ENCODE measurements at places on chromosomes 11 and 22.

DNA sequence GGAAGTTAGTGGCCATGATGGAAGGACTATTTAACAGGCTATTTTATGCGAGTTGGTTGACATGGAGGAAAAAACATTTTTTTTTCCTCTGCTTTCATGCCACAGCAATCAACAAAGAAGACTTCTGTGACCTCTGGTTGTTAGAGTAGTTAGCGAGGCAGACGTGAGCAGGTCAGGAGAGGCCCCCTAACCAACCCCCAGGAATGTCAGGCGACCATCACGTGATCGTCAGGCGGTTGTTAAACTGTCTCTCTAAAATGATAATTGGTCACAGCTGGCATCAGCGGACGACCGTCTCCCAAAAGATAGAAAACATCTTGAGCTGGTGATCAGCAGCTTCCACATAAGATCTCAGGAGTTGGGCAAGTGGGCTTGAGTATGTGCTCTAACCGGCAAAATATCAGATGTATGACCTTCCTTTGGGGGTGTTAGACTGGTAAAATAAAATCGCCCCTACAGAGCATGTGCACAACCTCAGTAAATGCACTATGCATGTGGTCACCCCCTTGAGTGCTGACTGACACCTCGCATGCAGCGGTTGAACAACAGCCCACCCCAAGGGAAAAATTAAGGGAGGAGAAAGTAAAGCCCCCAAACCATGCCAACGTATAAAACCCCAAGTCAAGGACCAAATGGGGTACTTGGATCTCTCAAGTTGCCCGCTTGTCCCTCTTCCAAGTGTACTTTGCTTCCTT lies 20.9 kb upstream of the NARS2 start:
- DNase-seq: no peak

DNA sequence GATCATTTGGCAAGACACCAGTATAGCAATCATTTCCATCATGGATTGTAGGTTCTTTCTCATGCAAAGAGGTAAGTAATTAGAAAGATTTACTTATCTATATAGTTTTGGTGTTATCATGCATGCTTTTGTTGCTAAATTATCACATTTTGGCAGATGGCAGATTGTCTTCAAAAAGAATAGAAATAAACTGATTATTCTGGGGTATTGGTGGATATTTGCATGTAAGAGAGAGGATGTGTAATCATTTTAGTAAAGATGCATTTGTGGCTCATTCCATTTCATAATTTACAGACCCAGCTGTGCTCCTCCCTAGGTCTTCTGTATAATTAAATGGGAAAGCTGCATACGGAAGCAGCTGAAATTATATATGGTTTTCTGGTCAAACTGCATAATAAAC lies 875.7 kb upstream of the ANO3 start:
- DNase-seq: no peak

DNA sequence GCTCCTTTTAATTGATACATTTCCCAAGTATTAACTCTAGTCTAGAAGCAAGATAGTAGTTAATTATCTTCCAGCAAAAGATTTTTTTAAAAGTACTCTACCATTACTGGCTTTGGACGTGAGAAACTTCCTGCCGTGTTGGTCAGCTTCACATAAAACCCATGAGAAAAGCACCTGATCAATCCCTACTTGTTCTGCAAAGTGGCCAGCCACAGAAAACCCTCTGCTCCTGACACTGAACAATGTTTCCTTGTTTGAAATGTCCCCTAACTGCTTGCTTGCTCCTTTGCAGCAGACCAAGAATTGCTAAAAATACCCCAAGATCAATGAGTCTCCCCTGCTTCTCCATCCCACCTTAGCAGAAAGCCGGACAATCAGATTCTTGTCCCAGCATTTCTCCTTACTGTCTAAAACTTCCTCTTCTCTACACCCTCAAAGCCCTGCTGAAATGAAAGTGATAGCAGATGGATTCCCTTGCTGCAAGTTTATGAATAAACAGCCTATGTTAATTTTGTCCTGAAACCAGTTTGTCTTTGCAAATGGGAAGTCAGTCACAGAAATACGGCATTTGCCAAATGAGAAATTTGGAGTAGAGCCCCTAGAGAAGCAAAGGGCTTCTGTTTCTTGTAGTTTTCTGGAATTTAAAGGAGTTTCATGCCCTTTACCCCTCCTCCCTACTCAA lies 207.1 kb upstream of the ARHGAP20 start:
- no peak for DNase-seq

DNA sequence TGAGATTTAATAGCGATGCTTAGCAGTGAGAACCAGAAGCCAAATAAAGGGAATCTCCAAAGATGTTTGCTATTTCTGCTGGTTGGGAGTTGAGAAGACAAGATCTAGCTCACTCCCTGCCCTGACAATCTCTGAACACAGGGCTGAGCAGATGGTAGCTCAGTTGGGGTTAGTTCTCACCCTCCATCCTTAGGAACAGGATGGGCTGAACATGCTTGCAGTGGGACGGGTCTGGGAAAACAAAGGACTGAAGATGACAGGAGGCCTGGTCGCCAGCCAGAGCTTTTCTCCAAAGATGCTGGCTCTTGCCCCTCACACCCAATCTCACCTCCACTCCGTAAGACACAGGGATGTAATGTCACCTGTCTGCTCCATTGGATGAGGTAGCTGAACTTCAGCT lies 72.7 kb downstream of the SC5D start:
- DNase-seq: no peak

GRCh38 chr11:117818041-117818873 lies 6.3 kb downstream of the FXYD2 start:
- DNase-seq: peak; percentile 59

DNA sequence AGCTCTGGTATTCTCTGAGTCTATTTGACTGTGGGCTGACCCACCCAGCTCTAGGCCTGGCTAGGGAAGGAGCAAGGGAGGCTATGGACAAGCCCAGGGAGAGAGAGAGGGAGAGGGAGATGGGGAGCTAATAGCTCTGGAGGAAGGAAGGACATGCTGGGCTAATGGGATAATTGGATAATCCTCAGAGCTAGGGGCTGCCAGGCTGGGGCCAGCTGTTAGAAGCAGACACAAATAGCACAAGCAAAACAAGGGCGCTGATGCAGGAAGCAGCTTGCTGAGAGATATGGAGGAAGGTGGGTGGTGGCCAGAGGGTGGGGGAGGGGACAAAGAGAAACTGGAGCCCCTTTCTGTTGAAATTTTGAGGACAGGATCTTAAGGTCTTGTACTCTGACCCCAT lies 23.2 kb downstream of the ADORA2A start:
- DNase-seq: no peak

GRCh38 chr11:73991471-73992006 lies 8.9 kb upstream of the UCP2 start:
- DNase-seq: no peak

DNA sequence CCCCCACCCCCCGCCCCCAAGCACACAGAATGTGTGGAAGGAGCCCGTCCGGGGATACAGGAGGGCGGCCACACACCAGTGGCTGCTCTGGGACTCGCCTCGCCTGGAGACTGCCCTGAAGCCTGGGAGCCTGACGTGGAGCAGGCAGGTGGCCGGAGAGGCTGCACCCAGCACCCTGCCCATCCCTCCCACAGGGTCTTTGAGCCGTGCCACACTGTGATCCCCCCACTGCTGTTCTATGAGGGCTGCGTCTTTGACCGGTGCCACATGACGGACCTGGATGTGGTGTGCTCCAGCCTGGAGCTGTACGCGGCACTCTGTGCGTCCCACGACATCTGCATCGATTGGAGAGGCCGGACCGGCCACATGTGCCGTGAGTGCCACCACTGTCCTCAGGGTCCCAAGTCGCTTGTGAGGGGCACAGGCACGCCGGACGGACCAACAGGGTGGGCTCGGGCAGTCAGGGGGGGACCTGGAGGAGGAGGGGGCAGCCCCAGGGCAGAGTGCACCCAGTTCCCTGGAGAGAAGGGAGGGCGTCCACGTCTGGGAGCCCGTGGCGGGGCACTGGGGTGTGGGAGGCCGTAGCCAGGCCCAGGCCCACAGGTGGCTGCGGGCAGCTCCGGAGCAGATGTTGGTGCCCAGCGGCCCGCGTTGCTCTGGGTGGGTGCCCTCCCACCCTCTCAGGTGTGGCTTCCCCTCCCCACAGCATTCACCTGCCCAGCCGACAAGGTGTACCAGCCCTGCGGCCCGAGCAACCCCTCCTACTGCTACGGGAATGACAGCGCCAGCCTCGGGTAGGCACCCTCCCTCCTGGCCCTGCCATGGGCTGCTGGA lies 27.0 kb upstream of the MUC5B start:
- no peak for DNase-seq

- peak; percentile 26 for DNase-seq
Measured at GRCh38 chr11:39806652-39807051, 1652.8 kb downstream of the LRRC4C start.

- DNase-seq: no peak
Measured at GRCh38 chr11:45530111-45530510, 135.3 kb downstream of the CHST1 start.

DNA sequence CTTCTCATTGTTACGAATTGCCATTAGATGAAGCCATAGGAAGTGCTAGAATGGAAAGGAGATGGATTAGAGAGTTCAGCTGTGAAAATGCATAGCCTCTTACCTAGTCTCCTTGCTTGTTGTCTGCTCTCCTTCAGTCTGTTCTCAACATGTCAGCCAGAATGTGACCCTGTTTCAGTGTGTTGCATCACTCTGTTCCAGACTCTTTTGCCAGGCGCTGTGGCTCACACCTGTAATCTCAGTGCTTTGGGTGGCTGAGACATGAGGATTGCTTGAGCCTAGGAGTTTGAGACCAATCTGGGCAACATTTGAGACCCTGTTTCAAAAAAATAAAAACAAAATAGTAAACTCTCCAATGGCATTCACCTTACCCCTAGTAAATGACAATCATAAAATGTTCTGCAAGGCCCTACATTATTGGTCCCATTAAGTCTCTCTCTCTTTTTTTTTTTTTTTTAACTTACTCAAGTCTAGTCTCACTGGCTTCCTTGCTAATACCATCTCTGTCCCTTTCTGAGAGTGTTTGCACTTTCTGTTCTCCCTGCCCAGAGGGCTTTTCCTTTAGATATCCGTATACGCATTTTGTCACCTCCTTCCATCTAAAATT lies 39.4 kb downstream of the CYP2R1 start:
- no peak for DNase-seq

DNA sequence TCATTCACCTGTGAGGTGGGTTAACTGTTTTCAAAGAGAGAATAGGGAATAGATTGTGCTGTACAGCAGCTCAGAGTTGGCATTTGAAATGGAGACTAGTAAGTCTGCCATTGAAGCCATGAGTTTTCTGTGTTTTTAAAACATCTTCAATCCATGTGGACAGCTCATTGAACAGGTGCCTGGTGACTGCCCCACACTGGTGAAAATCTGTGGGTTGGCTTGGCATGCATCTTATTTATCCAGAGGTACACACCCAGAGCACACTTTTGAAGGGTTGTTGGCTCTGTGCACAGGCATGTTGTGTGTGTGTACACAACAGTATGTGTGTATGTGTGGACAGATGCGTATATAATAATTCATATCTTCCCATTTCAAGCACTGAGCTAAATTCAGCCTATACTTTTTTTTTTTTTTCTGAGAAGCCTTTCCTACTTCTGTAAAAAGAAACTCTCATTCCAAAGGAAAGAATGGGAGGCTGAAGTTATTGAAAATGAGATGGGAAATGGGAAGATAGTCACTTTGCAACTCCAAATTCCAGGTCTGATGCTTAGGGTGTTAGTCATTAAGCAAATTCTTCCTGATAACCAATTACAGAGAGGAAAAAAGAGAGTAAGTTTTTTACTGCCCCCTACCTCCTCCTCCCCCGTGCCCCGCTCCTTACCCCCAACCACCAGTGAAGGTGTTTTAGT lies 7.0 kb upstream of the LYVE1 start:
- DNase-seq: no peak

DNA sequence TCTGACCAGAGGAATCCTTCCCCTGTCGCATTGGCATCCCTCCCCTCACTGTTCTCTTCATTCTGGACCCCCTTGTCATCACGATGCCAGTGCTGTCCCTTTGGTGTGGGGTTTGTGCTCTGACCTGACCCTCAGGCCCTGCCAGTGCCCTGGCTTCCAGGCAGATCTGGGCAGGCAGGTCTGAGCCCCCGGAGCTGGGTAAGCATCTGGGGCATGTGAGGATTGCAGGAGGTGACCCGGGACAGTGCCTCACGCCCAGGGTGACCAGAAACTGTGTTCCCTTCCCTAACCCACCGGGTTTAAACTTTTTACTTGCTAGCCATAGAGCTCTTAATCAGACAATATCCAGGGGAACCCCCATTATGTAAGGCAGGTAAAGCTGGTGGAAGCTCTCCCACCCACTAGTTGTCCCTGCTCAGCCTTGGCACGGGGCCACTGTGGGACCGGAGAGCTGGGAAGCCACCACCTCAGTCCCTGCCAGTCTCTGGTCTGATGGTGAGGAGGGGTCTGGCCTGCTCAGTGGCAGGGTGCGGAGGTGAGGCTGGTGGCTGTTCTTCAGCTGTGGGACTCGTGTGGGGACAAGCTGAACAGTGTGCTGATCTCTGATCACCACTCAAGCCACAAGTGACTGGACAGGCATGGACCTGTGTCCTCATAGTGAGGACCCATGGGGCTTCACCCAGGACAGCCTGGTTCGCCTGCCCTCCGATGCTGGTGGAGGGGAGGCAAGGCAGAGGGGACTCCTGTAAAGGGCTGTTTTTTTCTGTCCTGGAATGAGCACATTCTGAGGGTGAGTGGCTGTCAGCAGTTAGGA lies 38.0 kb downstream of the BCR start:
- DNase-seq: no peak

DNA sequence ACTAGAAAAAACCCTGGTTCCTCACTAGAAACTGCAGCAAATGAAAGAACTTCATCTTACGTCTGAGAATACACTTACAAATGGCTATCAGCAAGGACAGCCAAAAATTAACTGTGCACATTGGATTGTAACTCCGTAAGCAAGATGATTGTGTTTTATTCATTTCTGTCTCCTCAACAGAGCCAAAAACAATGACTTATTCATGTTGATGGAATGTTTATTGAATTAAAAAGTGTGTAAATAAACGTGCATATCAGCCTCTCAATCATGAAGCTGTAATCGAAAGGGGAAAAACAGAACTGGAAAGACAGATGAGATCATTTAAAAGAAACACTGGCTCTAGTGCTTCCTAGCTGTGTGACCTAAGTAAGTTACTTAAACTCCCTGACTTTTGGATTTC lies 307.5 kb upstream of the ZC3H12C start:
- no peak for DNase-seq

- no peak for DNase-seq
Measured at GRCh38 chr22:42319386-42319785, 48.9 kb upstream of the TCF20 start.

DNA sequence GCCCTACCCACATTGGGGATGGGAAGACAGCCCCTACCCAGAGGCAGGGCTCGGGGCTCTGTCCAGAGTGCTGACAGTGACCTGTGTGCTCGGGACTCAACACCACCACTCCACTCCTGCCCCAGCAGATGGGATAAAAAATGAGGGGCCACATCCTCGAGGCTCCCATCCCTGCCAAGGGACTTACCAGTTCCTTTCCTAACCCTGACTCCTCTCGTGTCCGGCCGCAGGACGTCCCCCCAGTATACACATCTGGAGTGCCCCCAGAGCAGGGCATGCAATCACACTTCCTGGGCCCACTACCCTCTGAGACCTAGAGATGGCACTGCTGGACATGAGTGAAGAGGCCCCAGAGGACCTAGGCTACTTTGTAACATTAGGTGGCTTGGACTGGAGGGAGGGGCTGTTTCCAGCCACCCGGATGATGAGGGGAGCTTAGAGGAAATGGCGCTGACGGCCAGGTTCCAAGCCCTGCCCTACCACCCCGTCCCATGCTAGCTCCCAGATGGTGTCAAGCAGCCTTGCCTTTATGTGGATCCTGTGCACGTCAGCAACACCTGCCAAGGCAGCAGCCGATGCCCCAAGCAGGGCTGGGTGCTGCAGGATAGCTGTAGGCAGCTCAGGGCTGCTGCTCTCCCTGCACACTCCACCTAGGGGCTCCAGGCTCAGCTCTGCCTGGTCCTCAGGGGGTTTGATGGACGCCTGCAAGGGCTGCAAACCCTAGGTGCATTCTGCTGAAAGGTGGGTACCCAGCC lies 86.6 kb downstream of the DGCR2 start:
- no peak for DNase-seq

Measured in HT1080 (cell line).